Astrocyte of the cerebellum (primary cell): ENCODE measurements at places on chromosomes 4 and X.

DNA sequence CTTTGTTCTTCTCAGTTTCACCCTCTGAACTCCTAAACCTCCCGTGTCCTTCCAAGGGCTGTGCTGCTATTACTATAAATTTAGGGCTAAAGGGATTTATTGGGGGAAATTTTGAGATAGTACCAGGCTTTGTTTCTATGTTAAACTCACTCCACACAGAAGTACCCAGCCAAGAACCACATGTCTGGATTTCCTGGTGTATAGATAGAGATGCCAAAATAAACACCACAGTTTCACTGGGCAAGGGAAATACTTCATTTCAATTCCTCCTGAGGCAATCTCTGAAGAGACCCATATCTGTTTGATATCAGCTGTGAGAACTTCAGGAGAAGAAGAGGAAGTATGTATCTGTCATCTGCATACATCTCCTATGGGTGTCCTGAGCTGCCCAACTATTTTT is 21.7 kb upstream of the CLNK start:
- DNase-seq = peak; percentile 32

- no peak for DNase-seq
Observed at GRCh38 chr4:98639523-98639922, 18.9 kb downstream of the TSPAN5 start.

DNA sequence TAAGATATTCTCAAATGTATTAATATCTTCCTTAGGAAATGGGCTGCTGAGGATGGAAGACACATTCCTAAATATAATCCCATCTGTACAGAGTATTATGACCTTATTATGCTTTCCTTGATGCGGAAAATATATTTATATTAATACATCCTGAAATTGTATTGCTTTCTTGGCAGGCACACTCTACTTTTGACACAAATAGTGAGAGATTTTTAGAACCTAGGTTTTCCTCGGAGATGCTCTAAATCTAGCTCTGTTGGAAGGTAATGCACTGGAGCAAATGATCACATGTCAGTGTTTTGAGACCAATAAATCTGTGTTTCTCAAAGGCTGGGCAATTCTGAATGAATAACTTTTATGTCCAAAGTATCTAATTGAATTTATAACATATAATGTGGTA is 94.3 kb upstream of the MAGEC2 start:
- no peak for DNase-seq

DNA sequence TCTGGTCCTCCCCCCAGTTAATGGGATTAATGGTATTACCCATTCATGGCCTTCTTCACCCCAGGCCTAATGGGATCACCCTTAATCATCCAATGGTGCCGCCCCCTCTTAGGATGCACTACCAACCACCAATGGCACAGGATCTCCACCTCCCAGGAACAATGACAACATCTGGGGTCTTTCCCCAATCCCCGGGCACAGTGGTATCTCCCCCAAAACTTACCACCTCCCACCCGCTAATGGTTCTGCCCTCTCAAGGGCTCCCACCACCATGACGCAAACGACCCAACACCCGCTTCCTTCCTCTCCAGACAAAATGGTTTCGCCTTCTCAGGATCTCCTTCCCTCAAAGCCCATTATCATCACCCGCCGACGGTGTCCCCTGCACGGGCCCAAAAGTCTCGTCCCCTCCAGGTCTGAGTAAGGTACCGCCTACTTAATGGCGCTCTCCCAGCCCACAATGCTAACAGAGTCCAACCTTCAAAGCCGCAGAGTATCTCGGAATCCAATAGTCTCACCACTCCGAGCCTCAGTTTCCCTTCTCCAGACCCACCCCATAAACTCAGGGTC is 458 bp downstream of the GRIPAP1 start:
- no peak for DNase-seq

DNA sequence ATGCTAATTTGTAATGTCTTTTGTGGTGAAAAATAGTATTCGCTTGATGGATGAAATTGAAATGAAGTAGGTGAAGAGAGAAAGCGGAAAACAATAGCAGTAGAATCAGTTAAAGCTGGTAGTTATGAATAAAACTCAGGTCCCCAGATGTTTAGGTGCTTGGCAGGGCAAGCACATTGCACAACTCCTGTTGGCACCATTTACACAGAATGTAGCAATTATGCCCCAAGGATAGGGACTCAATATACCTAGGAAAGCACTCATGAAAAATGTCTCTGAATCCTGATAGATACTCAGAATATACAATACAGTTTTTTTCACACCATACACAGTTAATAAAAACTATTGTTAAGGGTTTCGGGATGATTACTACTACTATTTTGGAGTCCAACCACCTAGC is 26.5 kb upstream of the GRIA3 start:
- no peak for DNase-seq

GRCh38 chrX:319579-320125 is 1.1 kb upstream of the GTPBP6 start:
- no peak for DNase-seq

GRCh38 chrX:151396042-151396824 is 773 bp upstream of the VMA21 start:
- peak; percentile 20 for DNase-seq

- no peak for DNase-seq
Observed at GRCh38 chr4:114599903-114600552, 1.4 kb downstream of the UGT8 start.

GRCh38 chrX:122555925-122556324 is 628.2 kb upstream of the GRIA3 start:
- DNase-seq = no peak

DNA sequence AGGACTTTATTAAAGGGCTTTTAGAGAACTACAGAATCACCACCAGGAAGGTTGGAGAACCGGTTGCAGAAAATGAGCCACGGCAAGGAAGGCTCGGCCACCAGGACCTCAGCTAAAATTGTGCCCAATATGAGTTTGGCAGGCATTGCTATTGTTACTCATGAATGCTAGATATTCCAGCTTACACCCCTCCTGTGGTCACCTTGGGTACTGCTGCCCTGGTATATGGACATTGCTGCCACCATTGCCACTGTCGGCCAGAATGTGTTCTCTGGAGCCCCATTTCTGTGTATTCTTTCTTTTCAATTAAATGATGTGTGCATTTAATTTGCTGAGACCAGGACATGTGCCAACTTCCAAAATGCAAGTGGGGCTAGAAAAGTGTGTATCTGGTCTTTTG is 626.7 kb upstream of the BOD1L1 start:
- peak; percentile 4 for DNase-seq

- DNase-seq = no peak
Observed at GRCh38 chr4:885353-885752, 46.8 kb downstream of the GAK start.

DNA sequence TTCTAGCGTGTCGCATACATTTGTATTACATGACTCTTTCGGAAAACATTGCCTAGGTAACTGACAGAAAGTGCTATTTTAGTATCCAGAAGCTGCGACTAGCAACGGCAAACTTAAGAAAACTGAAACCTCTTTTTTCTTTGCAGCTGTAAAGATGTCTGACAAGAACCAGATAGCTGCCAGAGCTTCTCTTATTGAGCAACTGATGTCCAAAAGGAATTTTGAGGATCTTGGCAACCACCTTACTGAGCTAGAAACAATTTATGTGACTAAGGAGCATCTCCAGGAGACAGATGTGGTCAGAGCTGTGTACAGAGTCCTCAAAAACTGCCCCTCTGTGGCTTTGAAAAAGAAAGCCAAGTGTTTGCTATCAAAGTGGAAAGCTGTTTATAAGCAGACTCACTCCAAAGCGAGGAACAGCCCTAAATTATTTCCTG is 9.4 kb downstream of the TCEANC start:
- no peak for DNase-seq

DNA sequence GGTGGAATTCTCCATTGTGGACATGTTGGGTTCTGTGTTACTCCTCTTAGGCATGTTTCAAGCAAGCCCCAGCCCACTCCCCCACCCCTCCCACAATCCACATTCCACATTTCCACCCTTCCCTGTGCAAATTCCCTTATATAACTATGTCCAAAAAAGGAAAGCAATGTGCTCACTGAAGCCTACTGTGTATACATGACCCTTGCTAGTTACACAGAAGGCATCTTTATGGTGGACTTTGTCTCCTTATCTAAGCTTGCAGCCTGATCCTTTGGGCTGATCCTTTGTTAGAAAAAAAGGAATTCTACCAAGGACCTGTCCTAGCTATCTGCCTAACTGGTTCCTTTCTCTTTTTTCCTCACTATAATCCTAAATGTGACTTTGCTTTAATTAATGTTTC is 796.8 kb downstream of the NLGN4X start:
- no peak for DNase-seq
